IPS-NIHi11 (cell line): ENCODE measurements at places on chromosomes 6 and 20.

DNA sequence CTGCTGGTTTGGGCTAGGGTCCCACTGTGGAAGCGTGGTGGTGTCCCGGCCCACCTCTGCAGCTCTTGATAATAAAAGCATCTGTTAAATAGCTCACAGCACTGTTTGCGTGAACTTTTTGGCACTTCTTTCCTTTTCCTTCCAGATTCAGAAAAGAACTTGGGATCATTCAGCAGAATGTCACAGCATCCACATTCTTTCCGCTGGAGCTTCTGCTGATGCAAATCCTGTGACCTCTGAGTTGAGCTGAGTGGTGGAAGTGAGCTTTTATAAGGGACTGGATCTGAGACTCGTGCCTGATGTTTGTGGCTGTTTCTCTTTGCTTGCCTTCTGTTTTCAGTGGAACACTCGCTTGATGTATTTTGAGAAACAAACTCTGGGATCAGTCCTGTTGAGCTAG is 3.9 kb downstream of the OSBPL2 start:
- DNase-seq: no peak

- no peak for DNase-seq
Observed at GRCh38 chr6:53773044-53773696, 21.6 kb upstream of the LRRC1 start.

GRCh38 chr6:11878029-11878428 is 99.4 kb upstream of the ADTRP start:
- DNase-seq: peak; percentile 21

DNA sequence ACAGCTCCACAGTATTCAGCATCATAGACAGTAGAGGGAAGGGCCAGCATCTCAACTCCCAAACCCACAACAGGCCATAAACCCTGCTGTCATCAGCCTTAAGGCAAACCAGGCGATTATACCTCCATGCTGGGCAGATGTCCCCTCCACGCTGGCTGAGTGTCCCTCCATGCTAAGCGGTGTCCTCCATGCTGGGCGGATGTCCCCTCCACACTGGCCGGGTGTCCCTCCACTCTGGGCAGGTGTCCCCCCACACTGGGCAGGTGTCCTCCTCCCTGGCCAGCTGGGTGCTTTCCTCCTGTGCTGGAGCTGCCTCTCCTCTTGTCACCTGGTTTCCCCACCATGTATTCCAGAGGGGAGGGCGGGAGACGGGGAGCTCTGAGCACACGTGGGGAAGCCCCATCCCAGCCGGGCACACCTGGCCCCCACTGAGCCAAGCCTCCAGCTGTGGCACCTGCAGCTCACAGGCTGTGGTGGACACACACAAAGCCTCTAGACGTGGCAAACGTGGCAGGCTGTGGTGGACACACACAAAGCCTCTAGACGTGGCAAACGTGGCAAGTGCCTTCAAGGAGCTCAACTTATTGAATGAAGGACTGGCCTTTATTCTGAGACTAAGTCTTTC is 197.1 kb downstream of the TAF4 start:
- no peak for DNase-seq

DNA sequence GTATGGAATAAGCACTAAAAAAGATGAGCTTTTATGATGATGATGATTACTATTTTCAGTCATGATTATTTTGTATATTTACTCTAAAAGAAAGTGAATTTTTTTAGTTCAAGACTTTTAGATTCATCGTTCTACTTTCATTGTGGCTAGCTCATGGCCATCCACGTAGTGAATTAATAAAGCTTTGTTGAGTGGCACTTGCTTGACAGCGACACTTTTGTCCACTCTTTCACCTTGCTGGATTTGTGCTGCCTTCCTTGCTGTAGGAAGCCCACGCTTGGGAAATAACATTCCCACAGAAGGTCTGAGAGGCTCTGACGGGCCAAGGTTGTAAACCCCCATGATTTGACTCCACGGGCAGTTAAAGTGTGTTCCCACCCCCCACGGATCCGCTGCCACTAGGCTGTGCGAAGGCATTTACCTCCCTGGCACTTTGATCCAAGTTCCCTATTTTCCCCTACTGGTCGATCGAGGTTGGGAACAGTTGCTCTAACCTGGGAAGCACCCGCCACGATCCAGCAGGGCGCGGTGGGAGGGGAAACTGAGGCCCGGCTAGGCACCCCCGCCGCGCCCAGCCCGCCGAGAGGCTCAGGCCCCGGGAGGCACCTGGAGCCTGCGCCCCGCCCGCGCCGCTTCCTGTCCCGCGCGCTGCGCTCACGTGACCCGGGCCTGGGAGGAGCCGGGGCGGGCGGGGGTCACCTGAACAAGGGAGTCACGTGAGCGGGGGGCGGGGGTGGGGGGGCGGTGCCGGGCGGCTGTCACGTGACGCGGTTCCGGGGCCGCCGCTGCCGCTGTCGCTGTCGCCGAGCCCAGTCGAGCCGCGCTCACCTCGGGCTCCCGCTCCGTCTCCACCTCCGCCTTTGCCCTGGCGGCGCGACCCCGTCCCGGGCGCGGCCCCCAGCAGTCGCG is at the start of gene IGF2R:
Gene IGF2R, plus strand, starts transcription at position 788 of the 909 bp plus-strand sequence. CDS start 165 bp downstream, outside the sequence.
- DNase-seq: peak; percentile 99

DNA sequence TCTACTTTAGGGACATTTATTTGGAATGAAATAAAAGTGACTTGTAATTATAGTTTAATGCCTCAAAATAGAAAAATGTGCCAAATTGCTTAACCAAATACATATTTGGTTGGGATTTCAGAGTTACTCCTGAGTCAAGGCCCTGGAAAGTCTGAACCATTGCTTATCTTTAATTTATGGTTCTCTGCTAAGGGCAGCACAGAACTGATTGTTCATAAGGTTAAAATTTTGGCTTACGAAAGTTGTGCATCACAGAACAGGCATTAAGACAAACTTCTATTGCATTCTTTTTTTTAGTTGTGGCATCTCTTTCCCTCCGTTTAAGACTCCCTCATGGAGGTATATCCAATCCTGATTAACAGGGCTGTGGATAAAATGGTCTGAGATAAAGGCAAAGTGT is 92.2 kb upstream of the TENT5A start:
- no peak for DNase-seq

DNA sequence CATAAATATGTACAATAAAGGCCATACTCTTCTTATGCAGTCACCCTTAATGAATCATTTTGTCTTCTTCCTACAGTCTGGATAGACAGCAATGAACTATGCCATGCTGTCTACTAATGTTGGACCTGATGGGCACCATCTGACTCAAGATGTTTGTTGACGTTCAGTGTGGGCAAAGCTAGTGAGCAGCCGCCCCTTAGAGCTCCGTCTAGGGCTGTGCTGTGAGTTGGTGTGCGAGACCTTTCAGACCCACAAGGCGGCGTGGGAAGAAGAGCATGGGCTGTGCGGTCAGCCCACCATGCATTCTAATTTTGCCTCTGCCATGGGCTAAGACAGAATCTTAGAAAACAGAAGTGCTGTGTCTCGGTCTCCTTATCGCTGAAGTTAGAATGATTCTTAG is 829.4 kb downstream of the QKI start:
- DNase-seq: no peak

- no peak for DNase-seq
Observed at GRCh38 chr6:81696524-81696923, 56.0 kb downstream of the TENT5A start.

- DNase-seq: no peak
Observed at GRCh38 chr20:909641-910040, 6.5 kb downstream of the ANGPT4 start.

- no peak for DNase-seq
Observed at GRCh38 chr6:50549026-50549425, 164.3 kb upstream of the TFAP2D start.

GRCh38 chr20:46255440-46256104 is 52.7 kb downstream of the CDH22 start:
- DNase-seq: peak; percentile 48

DNA sequence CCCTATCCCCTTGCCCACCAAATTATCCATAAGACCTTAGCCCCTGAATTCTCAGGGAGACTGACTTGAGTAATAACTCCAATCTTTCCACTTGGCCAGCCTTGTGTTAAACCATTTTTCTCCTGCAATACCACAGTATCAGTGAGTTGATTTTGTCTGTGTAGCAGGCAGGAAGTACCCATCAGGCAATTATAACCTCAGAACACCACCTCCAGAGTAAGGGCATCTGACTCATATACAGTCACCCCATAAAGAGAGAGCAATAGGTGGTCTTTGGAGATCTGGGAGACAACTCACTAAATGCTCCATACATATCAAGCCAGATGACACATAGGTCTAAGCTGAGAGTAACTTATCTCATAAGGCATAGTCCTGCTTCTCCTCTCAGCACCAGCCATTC is 83.7 kb downstream of the FILIP1 start:
- DNase-seq: no peak

DNA sequence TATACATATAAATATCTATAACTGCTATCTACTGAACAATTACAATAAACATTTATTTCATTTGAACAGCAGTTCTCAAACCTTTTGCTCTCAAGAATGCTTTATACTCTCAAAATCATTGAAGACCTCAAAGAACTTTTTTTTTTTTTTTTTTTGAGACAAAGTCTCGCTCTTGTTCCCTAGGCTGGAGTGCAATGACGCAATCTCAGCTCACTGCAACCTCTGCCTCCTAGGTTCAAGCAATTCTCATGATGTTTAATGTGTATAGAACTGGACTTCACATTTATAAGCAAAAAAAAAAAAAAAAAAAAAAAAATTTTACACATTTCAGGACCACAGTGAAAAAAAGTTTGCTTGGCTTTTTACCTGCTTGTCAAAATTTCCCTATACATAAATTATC is 11.7 kb downstream of the UBE2V1 start:
- no peak for DNase-seq

DNA sequence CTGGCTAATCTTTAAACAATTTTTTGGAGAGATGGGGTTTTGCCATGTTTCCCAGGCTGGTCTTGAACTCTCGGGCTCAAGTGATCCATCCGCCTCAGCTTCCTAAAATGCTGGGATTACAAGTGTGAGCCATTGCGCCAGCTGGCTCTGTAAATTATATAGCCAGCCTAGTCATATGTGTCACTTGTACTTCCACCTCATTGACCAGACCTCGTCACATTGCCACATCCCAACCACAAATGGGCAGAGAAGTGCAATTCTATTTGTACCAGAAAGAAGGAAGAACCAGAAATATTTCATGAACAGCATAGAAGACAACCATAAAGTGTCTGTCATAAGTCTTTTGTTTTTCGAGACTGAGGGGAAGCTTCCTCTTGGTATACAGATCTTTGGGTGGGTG is 304.9 kb upstream of the RNF24 start:
- DNase-seq: no peak

- no peak for DNase-seq
Observed at GRCh38 chr20:48832405-48832730, 4.6 kb upstream of the PREX1 start.

DNA sequence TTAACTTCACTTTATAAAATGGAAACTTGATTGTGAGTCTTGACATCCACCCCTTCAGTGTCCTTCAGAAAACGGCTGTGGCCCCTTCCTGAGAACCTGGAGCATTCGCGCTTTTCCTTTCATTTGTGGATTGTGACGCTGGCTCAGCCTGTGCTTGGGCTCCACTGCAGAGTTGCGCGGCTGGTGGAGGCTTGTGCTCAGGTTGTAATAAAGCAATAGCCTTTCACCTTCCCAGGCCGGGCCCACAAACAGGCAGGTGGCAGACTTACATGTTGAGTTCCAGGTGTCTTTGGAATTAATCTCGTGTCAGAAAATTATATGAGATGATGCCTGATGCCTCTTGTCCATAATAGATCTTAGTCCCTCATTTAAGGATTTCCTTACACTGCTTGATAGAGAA is 199.9 kb downstream of the CDH4 start:
- no peak for DNase-seq

DNA sequence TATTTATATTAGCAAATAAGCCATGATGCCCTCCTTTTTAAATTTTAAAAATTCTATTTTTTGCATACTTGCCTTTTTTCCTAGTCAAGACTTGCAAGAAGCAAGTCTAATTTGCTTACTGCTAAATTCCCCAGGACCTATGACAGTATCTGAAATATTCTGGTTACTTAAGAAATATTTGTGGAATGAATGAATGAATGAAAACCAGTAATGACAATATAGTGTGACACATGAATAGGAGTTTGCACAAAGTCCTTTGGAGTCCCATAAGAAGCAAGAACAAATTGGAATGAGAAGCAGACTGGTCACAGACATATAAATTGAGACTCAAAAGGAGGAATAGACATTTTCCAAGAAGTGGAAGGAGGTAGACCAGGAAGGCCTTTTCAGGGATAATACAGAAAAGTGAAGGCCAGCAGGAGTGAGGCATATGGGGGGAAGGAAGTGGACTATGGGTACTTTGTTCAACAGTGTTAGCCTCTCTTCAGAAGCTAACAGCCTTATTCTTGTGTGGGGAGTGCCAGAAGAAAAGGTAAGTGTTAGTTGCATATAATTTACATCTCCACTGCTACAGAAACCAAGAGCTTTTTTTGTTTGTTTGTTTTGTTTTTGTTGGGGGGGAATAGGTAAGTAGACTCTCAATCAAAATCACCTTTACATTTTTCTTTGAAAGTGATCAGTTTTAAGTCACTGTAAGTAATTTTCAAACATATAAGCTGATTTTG is 93.6 kb upstream of the FAM184A start:
- no peak for DNase-seq

DNA sequence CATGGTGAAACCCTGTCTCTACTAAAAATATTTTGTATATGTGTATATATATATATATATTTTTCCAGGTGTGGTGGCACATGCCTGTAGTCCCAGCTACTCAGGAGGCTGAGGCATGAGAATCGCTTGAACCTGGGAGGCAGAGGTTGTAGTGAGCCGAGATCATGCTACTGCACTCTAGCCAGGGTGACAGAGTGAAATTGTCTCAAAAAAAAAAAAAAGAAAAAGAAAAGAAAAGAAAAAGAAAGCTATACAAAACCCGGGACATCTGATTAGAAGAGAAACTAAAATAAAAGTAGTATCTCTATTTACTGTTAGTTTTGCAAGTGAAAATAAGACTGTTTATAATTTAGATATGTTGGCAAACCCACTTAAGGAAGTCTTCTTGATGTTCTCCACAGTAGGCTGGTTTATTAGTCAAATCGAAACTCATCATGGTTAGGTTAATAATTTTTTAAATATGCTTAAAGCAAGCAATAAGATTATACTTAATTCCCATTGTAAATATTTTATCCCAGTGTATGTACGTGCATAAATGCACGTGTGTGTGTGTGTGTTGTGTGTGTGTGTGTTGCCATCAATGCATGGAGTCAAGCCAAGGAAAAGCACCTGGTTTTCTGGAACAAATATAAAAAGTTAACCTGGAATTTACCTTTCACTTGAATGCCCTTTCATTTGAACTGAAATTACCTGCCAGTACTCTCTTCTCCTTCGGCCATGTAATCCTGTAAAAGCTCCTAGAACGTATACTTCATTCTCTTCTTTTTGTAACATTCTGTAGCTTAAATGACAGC is 7.1 kb downstream of the VNN2 start:
- no peak for DNase-seq

- no peak for DNase-seq
Observed at GRCh38 chr20:10554285-10554684, 119.2 kb downstream of the SLX4IP start.

DNA sequence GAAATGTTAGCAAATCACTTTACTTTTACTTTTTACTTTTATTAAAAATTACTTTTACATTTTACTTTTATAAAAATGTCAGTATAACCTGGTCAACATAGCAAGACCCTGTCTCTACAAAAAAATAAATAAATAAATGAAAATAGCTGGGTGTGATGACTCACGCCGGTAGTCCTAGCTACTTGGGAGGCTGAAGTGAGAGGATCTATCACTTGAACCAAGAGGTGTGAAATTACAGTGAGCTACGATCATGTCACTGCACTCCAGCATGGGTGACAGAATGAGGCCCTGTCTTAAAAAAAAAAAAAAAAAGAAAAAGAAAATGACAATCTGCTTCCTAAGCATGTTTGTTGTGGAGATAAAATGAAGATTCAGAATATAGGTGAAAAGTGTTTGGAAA is 31.0 kb upstream of the FBXO30 start:
- DNase-seq: no peak
